Cardiac septum (tissue), 1 donor: ENCODE measurements at places on chromosomes 1 and 21. TPM values are rescaled to one million over a fixed set of nuclear protein-coding genes. Genes with fewer than 3 reads are reported as not detected.
A peak's percentile ranks its signal among the peaks of the same experiment; 100 is the strongest.

DNA sequence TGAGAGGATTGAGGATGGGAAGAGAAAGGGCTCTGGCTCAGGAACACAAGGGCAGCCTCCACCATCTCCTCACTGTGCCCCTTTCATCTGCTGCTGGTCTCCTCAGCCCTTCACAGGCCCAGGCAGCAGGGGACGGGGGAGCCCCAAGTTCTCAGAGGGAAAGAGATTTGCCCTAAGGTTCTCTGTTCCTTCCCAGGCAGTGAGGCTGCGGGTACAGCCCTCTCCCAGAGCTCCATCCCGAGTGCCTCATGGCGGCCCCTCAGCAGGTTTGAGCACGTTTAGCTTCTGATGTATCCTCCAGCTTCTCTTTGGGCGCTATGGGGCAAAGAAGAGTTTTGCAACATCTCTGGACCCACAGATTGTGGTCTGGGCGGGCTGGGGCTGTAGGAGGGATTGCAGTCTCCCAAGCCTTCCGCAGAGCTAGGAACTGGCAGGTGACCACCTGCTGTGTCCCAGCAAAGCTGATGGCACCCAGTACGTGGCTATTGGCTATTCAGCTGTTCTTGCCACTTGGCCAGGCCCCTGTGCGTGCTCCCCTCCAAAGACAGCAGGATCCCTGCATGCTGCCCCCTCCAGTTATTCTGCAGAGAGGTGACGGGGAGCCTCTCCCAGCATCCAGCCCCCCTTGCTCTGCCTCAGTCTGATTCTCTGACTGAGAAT, 10.1 kb downstream of the DISP3 start:
- DNase-seq: no peak

DNA sequence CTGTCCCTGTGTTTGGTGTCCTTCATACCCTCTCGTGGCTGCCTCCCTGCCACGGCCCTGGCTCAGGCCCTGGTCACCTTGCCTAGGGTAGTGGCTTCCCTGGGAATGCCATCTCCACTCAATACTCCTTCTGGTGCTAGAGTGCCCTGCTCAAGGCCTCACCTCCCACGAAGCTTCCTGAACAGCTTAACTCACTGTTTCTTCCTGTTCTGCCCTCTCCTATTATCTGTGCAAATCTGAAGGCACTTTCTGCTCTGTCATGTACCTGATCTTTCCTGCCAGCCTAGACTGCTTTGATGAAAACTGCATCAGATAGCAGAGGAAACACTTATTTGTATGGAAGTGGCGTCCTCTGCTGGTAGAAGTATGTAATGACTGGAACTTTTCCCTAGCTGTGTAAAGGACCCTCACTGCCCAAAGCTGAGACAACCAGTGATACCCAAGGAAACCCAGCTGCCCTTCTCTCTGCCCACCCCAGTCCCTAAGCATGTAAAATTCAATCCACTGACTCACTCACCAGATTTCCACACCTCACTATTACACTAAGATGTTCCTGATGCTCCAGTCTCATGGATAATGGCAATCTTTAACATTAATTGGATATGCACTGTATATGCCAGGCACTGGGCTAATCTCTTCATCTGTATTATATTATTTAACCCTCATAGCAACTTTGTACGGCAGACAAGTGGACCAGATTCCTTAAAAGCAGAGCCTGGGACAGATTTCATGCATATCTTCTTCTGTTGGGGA, 36.2 kb upstream of the BTG2 start:
- DNase-seq: no peak

GRCh38 chr1:207352554-207352953, 31.1 kb downstream of the CD55 start:
- no peak for DNase-seq

GRCh38 chr1:201175820-201176500, 14.7 kb upstream of the IGFN1 start:
- peak; percentile 7 for DNase-seq

DNA sequence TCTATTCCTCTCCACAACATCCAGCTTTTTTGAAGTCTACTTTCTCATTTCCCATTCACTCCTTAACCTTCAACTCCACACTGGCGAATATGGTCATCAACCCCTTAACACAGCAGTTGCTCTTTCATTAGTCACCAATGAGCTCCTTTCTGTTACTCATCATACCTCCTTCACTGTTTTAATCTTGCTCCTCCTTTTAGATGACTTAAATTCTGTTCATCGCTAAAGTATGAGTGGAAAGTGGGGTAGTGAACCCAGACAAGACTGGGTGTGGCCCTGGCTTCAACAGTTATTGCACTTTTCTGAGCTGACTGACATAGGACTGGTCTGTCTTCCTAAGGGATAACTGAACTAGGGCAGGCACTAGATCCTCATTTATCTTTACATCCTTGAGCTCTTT, 51.3 kb downstream of the AKT3 start:
- no peak for DNase-seq

DNA sequence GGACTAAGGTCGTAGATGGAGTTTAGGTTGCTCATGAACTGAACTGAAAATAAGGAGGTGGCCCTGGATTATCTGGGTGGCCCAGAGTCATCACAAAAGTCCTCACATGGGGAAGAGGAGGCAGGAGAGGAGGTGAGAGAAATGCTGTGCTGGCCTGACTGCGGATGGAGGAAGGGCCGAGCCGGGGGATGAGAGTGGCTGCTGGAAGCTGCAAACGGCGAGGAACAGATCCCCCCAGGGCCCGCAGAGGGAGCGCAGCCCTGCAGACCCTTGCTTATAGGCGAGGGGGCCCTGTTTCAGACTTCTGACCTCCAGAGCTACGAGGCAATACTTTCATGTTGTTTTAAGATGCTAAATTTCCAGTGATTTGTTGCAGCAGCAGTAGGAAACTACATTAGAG, 102.7 kb upstream of the C1orf174 start:
- DNase-seq: peak; percentile 26

DNA sequence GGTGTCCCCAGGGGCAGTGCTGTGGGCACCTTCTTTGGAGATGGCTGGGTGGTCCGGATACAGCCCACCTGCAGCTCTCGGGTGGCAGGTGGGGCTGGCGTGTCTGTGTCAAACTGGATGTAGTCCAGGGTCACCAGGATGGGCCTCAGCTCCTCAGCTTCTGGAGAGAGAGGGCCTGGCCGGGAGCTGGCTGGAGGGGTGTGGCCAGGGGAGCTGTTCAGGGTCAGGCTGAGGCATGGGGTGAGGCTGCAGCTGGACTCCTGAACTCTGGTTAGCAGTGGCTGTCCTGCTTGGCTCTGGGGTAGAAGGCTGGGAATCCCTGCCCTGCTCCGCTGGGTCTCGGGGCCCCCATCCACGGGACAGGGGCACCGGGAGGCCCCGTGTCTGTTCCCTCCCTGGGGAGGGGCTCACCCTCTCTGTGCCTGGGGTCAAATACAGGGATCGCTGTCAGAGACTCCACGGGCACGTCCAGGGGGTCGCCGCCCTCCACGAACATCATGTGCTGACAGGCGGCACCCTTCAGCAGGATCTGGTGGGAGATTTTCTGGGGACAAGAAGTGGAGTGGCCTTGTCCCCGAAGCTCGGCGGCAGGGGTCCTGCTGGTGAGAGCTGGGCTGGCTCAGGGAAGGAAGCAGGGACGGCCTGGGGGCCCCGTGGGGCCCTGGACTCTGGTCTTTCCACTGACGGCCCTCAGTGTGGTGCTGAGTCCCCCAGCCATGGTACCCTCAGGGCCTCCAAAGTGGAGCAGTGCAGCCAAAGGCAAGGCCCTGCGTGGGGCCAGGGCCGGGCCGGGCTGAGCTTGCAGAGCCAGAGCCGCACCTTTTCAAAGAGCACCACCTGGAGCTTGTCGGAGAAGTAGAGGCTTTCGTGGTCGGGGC, 4.1 kb upstream of the TMEM52 start:
- no peak for DNase-seq

- DNase-seq: no peak
Observed at GRCh38 chr1:15755646-15756040, 3.0 kb upstream of the FBLIM1 start.

GRCh38 chr1:45040297-45040696, 28.2 kb downstream of the UROD start:
- DNase-seq: no peak

- DNase-seq: no peak
Observed at GRCh38 chr1:194042736-194043135, 856.3 kb upstream of the B3GALT2 start.

DNA sequence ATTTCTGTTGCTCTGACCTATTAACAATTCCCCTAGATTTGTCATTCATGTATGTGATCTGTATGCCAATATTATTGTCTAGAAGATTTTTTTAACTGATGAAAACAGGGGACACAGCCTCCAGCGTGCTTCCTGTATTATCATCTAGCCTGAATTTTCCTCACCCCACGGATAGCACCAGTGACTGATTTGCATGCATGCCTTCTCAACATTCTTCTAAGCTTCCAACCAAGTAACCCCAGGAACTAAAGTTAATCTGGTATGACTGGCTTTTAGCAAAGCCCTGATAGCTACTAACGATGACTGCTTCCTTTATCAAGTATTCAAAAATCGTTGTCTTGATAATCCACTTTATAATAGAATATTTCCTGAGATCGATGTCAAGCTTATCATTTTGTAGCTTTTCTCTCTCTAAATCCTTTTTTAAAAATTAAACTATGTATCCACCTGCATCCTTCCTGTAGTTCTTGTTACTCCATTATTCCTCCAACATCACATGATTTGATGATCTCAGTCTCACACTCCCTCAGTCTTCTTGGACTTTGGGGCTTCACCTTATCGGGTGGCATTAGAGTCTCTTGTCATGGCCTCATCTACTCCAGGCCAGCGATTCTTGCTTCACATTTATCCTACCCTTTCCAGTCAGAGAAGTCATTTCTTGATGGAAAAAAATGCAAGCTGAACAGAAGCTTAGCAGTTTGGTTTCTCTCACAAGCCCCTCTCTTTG, 19.0 kb downstream of the BCAR3 start:
- DNase-seq: no peak

CRYAA gene
- not detected for total RNA-seq

OR2T35 gene
- total RNA-seq: not detected

NR0B2 gene
- total RNA-seq: 5.7 TPM

RGS18 gene
- total RNA-seq: 1.1 TPM
